Posterior cingulate gyrus (tissue), 11 donors: ENCODE measurements at places on chromosomes 5 and 9.
A peak's percentile ranks its signal among the peaks of the same experiment; 100 is the strongest.

DNA sequence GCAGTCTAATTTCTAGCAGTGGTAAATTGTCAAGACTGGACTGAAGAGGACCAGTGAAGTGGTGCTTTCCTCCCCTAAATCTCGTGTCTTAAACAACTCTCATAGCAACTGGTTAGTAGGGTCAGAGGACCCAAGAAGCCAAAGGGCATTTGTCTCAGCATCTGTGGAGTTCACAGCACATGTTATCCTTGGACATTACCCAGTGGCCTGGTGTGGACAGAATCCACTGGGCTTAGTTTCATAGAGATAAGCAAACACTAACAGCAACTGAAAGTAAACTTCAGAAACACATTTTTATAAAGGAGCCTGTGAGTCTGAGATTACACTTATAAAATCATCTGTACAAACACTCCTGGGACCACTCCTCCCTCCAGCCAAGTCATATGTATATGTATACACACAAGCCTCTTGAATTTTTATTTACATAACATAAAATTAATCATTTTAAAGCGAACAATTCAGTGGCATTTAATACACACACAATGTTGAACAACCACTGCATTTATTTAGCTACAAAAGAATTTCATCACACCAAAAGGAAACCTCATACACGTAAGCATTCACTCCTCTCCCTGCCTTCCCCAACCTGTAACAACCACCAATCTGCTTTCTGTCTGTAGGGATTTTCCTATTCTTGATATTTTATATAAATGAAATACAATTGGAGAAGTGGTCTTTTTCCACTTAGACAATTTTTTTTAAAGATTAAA is 457.8 kb downstream of the RASEF start:
- no peak for DNase-seq

DNA sequence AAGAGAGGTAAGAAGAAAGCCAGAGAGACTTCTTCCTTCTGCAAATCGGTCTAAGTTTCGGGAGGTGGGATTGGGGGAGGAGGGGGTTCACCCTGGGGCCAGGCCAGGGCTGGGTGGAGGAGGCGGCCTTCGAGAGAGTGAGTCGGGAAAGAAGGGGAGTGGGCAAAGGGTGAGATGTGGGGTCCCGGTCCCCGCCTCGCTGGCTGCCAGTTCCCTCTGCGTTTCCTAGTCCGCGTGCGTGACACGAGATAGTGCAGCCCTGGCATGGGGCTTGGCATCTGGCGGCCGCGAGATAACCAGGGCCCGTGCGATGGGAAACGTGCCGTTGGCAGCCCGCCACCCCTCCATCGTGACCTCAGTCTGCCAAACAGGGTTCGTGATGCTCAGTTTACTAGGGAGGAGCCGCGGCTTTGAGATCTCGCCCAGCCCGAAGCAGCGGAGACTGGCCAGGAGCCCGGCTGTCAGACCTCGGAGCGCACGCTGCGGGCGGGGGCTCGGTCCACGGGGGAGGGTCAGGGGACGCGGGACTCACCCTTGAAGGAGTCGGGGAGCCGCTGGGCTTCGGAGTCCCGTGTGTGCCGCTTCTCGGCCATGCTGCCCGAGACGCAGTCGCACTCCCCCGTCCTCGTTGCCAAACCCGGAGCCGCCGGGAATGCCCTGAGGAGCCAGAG is at the start of gene STOM:
STOM (minus strand) TSS at position 656 of the 671 bp plus-strand sequence; CDS start at position 593, 63 bp downstream.
- DNase-seq, result no peak

DNA sequence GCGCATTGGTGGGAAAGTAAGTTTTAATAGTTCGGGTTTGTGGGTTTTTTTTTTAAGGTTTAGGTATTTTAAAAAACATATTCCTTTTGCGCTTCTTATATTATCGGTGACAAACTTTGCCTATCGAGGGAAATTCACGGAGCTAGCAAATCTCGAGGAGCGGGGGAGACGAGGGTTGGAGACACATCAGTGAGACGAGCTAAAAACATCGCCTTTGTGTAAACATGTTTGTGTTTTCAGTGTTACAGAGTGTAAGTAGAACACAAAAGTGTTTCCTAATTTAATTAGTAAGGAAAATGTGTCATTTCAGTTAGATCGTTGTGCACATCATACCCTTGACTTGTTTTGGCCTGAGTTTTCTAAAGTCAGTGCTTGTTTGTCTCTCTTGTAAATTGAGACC is 945 bp downstream of the BTF3 start:
- no peak for DNase-seq

DNA sequence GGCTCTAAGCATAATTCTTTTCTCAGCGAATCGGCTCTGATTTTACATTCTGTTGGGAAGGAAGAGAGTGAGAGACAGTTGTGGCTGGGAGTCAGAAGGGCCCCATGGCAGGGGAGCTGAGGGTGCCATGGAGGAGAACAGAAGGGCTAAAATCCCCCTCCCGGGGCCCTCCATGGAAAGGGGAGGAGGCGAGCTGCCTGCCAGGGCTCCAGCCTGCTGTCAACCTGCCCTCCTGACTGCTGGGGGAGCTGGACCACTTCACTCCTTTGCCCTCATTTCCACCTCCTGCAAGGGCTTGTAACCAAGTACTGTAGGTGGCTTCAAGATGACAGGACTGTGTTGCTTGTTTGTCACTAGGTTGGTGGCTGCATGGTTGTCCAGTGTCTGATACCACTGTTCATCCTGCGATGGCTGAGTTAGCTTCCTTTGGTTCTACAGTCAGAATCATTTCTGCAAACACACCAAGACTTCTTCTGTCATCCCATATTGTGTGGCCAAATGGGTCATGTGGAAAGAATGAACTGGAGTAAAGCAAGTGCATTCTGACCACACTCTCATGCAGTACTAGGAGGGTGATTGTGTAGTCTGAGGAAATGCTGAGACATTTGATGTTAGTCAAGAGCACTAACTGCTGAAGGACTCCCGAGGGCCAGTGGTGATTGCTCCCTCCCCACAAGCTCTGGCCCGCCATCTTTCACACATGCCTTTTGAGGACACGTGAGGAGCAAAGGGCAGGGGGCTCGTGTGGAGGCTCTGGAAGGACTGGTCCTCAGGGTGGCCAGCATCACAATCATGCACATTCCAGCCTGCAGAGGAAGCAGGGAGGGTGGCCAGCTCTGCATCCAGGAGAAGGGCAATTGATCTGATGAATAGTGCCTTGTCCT is 307.2 kb downstream of the GADD45G start:
- no peak for DNase-seq

- DNase-seq, result no peak
Observed at GRCh38 chr5:32735512-32735911, 24.4 kb downstream of the NPR3 start.

DNA sequence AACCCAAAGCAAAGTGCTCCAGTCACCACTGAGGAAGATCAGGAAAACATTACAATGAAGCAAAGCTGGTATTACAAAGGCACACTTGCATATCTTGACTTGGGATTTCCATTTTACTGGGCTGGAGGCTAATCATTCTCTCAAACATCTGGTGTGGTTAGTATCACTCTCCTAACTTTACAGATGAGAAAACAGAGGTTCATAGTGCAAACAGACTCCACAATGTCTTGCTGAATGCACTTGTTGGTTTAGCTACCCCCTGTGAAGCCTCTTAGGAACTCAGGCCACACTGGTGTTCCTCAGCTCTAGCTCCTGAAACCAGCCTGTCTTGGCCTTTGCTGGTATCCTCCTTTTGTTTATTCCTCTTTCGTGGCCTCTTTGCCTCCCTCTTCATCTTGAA is 29.5 kb upstream of the SMAD5 start:
- DNase-seq, result no peak

DNA sequence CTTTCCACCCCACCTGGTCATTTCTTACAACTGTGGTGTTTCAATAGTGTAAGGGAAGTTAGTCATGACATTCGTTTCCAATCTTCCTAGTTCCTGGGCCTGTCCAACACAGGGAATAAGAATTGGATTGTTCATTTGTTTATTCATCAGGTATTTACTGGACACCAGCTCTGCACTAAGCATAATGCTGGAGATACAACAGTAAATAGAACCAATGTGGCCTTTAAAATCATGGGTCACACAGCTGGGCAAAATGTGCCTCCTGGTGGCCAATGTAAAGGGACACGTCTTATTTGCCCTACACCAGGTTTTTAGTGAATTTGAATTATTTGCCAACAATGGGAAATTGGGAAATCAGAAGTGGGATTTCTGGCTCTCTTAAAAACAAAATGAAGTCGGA is 10.4 kb downstream of the ABLIM3 start:
- no peak for DNase-seq

DNA sequence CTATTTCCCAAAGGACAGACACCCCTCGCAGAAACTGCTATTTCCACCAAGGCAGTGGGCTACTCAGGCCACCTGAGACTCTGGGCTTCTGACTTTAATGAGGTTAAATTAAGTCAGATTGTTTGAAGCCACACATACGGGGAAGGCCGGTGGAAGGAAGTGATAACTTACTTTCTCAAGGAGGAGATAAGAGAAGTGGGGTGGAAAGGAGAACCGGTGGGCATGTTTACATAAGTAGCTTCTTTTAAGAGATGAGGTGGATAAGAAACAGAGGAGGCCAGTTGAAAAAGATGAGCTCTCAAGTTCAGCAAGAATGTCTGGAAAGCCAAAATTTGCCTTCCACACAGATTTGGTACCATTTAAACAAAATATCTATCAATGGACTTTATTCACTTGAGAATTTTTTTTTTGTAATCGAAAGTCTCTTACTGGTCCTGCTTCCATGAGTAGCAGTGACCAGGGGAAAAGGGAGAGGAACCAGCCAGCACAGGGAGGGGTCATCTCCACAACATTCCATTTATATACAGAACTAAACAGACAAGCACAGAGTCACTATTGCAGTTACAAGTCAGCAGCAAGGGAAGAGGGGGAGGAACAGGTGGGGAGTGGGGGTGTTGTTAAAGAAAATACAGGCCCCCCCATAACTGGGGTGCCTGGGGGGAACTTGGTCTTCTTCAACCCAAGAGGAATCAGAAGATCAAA is 20.0 kb downstream of the CCDC125 start:
- DNase-seq, result no peak

GRCh38 chr5:10301842-10302610 is 5.7 kb downstream of the CMBL start:
- no peak for DNase-seq

GRCh38 chr5:72010430-72010829 is 96.8 kb upstream of the MAP1B start:
- no peak for DNase-seq

- DNase-seq, result peak; percentile 88
Observed at GRCh38 chr5:175059687-175060211, 335.4 kb downstream of the MSX2 start.

GRCh38 chr9:131739959-131740648 is at the start of gene RAPGEF1:
Gene RAPGEF1, minus strand, starts transcription at chr9:131740076. Its CDS starts 246 bp downstream, at chr9:131739830.
- peak; percentile 65 for DNase-seq

DNA sequence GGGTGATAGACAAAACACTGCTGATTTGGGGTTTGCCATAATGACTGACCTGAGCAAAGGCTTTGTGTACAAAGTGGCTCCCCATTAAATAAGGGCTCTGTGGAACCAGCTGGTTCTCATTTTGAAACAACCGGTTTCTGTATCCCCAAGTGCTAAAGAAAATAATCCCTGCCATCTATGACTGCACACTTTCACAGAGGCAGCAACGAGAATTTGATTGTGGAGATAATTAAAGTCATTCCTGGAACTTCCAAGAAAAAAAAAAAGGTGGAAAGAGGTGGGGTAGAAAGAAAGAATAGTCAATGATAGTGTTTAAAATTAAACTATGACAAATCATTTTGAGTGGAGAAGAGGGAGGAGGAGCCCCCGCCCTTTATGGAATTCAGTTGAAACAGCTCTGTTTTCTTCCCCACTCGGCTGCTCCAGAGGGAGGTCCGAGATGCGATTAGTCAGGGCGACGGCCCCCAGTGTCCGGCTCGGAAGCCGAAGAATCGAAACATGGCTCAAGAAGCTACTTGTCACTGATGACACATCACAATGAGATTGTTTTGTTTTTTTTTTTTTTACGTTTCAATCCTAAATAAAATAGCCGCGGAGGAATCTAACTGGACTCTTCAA is 38.4 kb downstream of the EBF1 start:
- DNase-seq, result no peak

- DNase-seq, result no peak
Observed at GRCh38 chr5:33808699-33809098, 83.1 kb downstream of the ADAMTS12 start.

- no peak for DNase-seq
Observed at GRCh38 chr5:53448851-53449250, 31.6 kb upstream of the FST start.

GRCh38 chr5:68070591-68071281 is 144.8 kb upstream of the PIK3R1 start:
- DNase-seq, result no peak

DNA sequence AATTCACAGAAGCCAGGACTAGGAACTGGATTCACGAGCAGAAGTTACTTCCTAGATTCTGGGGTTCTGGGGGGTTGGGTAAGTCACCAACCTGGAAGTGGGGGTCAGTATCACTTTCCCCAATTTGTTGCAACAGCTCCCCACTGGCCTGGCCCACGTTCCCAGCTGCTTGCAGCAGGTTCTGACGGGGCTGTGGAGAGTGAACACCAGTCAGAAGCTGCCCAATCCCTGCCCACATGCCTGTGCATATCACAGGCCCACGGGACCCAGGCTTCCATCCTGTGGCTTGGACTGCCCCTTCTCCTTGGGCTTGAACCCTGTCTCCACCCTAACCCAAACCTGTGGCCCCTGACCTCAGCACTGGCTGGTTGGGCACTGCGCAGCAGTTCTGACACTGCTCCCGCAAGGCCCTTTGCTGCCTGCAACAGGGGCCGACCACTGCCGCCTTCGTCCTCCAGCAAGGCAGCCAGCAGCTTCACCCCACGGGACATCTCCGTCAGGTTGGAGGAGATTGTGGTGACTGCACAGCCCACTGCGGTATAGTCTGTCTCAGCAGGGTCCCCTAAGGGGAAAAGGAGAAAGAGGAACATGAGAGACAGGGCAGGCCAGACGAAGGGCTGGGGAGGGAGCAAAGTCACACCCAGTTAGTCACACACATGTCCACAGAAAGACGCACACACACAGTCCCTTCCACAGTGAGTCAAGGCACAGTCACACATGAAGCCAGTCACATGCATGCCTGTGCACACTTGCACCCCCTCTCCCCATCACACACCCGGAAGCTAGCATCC is 13.1 kb downstream of the TLN1 start:
- DNase-seq, result no peak

DNA sequence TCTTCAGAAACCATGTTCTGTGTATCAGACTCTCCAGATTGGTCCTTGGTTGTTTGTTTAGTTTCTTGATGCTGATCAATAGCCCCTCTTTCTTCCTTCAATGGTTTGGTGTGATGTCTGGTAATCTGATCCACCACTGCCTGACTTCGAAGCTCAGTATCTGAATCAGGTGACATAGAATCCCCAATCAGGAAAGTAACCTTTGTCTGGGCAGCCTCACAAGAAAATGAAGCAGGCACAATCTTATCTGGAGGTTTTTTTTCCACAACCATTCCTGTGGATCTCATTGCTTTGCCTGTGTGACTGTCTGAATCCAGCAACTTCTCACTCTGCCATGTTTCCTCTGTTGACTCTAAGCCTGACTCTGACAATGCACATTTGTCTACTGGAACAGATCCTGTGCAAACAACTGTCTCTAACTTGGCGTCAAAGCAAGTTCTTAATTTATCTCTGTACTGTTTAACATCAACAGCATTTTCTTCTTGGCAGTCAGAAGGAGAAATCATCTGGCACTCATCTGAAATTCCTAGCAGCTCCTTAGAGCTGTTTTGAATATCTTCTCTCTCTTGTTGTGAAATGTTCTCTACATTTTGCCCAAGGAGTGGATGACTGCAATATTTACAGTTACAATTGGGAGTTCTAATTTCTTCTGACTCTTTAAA is 37.1 kb upstream of the RAPGEF6 start:
- DNase-seq, result no peak

GRCh38 chr5:8683496-8683895 is 814.5 kb downstream of the MTRR start:
- no peak for DNase-seq

- DNase-seq, result no peak
Observed at GRCh38 chr9:14435871-14436270, 121.9 kb upstream of the NFIB start.

GRCh38 chr9:82546136-82546535 is 516.8 kb downstream of the RASEF start:
- no peak for DNase-seq
